ENCODE measurements at places on chromosomes 4 and X. TPM values are rescaled to one million over a fixed set of nuclear protein-coding genes. Genes with fewer than 3 reads are reported as not detected.

Gene SH3RF1
- total RNA-seq: 22.9 TPM

- no peaks in the 10 kb centered on the region for H3K27me3 ChIP-seq
- no peak overlapping the region for H3K27ac ChIP-seq
- no peak overlapping the region for H3K4me3 ChIP-seq
- H3K4me1 ChIP-seq: no peaks in the 10 kb centered on the region
- no peaks in the 10 kb centered on the region for H3K36me3 ChIP-seq
These were observed 113.1 kb downstream of the ENPP6 start for GRCh38 chr4:184104419-184105101.

- H3K4me3 ChIP-seq: no peak overlapping the region
- H3K27ac ChIP-seq: no peak overlapping the region
- DNase-seq: no peak
- H3K36me3 ChIP-seq: no peaks in the 10 kb centered on the region
- H3K27me3 ChIP-seq: no peaks in the 10 kb centered on the region
These were observed 314.9 kb upstream of the TRAM1L1 start for GRCh38 chr4:117400039-117400835.

- H3K4me1 ChIP-seq: peaks cover 31% of the 10 kb centered on the region
- no peak overlapping the region for H3K27ac ChIP-seq
- DNase-seq: no peak
- H3K27me3 ChIP-seq: no peaks in the 10 kb centered on the region
- H3K4me3 ChIP-seq: no peak overlapping the region
These were observed 5.3 kb upstream of the PYURF start for GRCh38 chr4:88528861-88529260.

DNA sequence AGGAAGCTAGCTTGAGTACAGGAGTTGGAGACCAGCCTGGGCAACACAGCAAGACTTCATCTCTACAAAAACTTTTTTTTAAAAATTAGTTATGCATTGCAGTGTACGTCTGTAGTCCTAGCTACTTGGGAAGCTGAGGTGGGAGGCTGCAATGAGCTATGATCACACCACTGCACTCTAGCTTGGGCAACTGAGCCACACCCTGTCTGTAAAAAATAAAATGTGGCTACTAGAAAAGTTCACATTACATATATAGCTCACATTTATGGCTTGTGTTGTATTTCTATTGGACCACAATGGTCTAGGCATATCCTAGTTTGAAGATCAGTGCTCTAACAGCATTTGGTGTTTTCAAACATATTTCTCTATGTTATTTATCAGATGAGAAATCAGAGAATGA, 11.8 kb upstream of the CPEB2 start:
- H3K4me3 ChIP-seq: no peak overlapping the region
- H3K27ac ChIP-seq: no peak overlapping the region
- DNase-seq: no peak
- H3K27me3 ChIP-seq: no peaks in the 10 kb centered on the region

GRCh38 chrX:101993335-101993734, 61.5 kb upstream of the ZMAT1 start:
- H3K4me3 ChIP-seq: no peak overlapping the region
- H3K36me3 ChIP-seq: no peaks in the 10 kb centered on the region
- no peaks in the 10 kb centered on the region for H3K4me1 ChIP-seq
- DNase-seq: no peak
- H3K27me3 ChIP-seq: no peaks in the 10 kb centered on the region
- H3K27ac ChIP-seq: no peak overlapping the region

DNA sequence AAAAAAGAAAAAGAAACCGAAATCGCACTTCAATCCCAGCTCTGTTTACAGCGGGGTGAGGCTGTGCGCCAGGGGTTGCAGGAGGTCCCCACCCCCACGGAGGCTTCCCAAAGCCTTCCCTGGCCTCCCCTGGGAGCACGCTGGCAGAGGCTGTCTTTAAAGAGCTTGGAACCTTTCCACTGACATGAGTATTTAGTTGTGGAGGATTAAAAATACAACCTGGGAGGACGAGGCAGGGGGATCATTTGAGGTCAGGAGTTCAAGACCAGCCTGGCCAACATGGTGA, 69.1 kb downstream of the PPP2R2C start:
- no peaks in the 10 kb centered on the region for H3K36me3 ChIP-seq
- H3K4me3 ChIP-seq: no peak overlapping the region
- H3K4me1 ChIP-seq: peaks cover 9% of the 10 kb centered on the region
- no peaks in the 10 kb centered on the region for H3K27me3 ChIP-seq
- no peak overlapping the region for H3K27ac ChIP-seq
- DNase-seq: no peak

Gene EPGN
- not detected for total RNA-seq

Gene NPY2R
- total RNA-seq: 0.47 TPM

Gene STX18
- 15.9 TPM for total RNA-seq

Gene SHISA3
- 6.6 TPM for total RNA-seq

- H3K27me3 ChIP-seq: no peaks in the 10 kb centered on the region
- no peak for DNase-seq
- H3K4me1 ChIP-seq: no peaks in the 10 kb centered on the region
- H3K27ac ChIP-seq: no peak overlapping the region
- H3K4me3 ChIP-seq: no peak overlapping the region
These were observed 71.4 kb upstream of the PJA1 start for GRCh38 chrX:69236641-69237040.

GRCh38 chr4:8195431-8195830, 3.7 kb upstream of the SH3TC1 start:
- no peaks in the 10 kb centered on the region for H3K27me3 ChIP-seq
- no peaks in the 10 kb centered on the region for H3K36me3 ChIP-seq
- H3K4me1 ChIP-seq: no peaks in the 10 kb centered on the region
- H3K4me3 ChIP-seq: no peak overlapping the region
- no peak overlapping the region for H3K27ac ChIP-seq
- DNase-seq: no peak

Gene XK
- 1.5 TPM for total RNA-seq

Gene SMIM10L2A
- total RNA-seq: 5.0 TPM

Gene WDR44
- 20.7 TPM for total RNA-seq

DNA sequence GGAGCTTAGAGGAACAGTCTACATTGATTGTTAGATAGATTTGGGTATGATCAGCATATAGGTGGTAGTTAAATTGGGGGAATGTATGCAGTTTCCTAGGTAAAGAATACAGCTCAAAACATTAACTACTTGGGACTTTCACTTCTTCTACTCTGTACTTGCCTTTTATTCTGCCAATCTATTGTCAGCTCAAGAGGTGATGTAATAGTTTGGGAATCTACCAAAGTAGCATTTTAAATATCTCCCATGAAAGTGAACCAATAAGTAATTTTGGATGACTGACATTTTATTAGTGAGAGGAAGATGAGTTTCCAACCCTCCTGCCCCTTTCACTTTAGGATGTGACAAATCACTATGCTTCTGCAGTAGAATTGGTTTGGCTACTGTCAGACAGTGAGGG, 43.4 kb downstream of the NUDT6 start:
- no peaks in the 10 kb centered on the region for H3K27me3 ChIP-seq
- DNase-seq: no peak
- H3K4me3 ChIP-seq: no peak overlapping the region
- no peak overlapping the region for H3K27ac ChIP-seq
- H3K4me1 ChIP-seq: no peaks in the 10 kb centered on the region
- H3K36me3 ChIP-seq: peaks cover 48% of the 10 kb centered on the region

- H3K36me3 ChIP-seq: no peaks in the 10 kb centered on the region
- H3K27ac ChIP-seq: no peak overlapping the region
- DNase-seq: no peak
- H3K4me3 ChIP-seq: no peak overlapping the region
These were observed 78.7 kb downstream of the ALG13 start for GRCh38 chrX:111759686-111760085.

DNA sequence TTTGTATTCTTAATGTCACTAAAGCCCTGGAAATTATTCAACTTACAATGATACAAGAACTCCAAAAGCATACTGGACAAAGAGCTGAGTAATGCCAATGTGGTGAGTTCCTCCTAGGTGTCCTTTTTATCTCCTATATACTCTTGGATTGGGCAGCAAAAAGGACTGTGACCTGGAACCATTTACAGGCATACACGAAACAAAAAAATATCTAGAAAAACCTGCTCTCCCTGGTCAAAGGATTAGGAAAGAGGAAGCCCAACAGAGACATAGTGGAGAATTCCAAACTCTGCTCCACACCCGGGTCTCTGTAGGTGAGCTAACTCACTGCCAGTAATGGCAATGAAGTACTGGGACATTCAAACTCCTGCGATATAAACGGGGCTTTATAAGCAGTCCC, 25.3 kb downstream of the SULT1B1 start:
- no peaks in the 10 kb centered on the region for H3K36me3 ChIP-seq
- H3K27ac ChIP-seq: no peak overlapping the region
- no peak overlapping the region for H3K4me3 ChIP-seq
- no peaks in the 10 kb centered on the region for H3K27me3 ChIP-seq
- DNase-seq: no peak

DNA sequence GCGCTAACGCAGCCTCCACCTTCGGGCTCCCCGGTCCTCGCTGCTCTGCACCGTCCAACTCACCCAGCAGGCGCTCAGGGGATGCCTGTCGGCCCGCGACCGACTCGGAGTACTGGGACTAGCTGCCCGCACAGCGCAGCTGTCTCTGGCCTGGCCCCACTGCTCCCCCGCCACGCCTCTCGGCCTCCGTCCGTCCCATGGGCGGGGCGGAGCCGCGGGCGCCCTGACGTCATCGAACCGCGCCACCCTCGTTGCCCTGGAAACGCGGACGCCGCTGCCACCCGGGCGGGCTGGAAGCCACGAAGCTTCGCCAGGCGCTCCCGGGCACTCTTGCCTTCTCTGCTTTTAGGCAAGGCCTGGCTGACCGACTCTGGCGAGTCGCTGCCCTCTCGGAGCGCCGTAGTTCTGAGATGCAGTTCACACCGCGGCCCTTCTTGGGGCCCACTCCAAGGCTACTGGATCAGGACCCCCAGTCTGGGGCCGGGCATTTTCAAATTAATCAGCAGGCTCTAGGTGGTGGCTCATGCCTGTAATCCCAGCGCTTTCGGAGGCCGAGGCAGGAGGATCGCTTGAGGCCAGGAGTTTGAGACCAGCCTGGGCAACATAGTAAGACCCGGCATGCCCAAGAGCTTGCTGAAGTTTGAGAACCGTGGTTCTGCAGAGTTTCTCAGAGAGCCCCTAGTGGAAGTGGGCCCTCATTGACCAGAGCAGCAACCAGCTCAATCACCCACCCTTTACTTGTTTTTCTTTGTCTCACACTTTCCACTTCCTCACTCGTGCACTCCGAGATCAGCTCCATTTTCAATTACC, 12.0 kb downstream of the ACOX3 start:
- H3K27ac ChIP-seq: no peak overlapping the region
- no peaks in the 10 kb centered on the region for H3K36me3 ChIP-seq
- no peaks in the 10 kb centered on the region for H3K4me1 ChIP-seq
- no peaks in the 10 kb centered on the region for H3K27me3 ChIP-seq
- DNase-seq: peak; percentile 91

Gene SMIM31
- total RNA-seq: not detected
